ENCODE measurements at places on chromosomes 4 and X. TPM values are rescaled to one million over a fixed set of nuclear protein-coding genes. Genes with fewer than 3 reads are reported as not detected.

Gene GAGE12J
- not detected for total RNA-seq

Gene RHOXF2B
- total RNA-seq: not detected

Gene SLC4A4
- 1.4 TPM for total RNA-seq

Gene BST1
- total RNA-seq: 1.5 TPM

Gene SPANXN3
- total RNA-seq: 1.7 TPM

Gene JCHAIN
- total RNA-seq: 0.55 TPM
